ENCODE measurements at places on chromosomes 7 and 10. TPM values are rescaled to one million over a fixed set of nuclear protein-coding genes. Genes with fewer than 3 reads are reported as not detected.
A peak's percentile ranks its signal among the peaks of the same experiment; 100 is the strongest.

Gene OR6B1
- not detected for total RNA-seq

Gene PGAM2
- total RNA-seq, result 946 TPM

GRCh38 chr10:132869621-132870020, 72.7 kb downstream of the CFAP46 start:
- DNase-seq, result no peak

Gene PPP1R17
- not detected for total RNA-seq

DNA sequence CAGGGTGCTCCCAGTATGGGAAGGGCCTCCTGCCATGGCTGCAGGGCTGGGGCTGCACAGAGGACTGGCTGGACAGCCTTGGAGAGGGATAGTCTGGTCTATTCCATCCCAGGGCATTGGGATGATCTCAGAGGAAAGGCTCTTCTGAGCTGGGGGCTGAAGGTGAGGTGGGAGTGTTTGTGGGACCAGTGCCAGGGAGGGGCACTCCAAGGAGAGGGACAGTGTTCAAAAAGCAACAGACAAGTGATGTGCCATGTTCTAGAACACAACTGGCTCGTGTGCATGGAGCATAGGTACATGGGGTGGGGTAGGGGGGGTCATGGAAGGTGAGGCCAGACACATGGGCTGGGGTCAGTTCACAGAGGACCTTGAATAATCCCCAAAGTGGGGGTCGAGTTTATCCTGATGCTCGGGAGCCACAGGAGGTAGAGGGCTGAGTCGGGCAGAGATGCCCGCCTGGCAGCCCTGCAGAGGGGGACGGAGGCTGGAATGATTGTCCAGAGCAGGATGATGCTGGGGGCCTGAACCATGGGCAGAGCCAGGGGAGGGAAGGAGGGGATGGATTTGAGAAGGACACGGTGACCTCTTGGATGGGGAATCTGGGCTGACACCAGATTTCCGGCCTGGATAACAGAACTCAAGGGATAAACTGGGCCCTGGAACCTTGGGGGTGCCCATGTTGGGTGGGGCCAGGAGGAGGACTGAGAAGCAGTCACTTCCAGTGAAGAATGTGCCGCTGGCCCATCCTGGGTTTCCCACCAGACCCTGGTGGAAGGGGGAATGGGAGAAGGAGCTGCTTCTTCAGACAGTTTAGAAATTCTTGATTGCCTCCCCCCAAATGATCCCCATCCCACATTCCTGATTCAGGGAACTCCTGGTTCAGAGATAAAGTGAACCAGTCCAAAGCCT, 50.4 kb downstream of the NEURL1 start:
- DNase-seq, result peak; percentile 7

Gene PPRC1
- 15.7 TPM for total RNA-seq

DNA sequence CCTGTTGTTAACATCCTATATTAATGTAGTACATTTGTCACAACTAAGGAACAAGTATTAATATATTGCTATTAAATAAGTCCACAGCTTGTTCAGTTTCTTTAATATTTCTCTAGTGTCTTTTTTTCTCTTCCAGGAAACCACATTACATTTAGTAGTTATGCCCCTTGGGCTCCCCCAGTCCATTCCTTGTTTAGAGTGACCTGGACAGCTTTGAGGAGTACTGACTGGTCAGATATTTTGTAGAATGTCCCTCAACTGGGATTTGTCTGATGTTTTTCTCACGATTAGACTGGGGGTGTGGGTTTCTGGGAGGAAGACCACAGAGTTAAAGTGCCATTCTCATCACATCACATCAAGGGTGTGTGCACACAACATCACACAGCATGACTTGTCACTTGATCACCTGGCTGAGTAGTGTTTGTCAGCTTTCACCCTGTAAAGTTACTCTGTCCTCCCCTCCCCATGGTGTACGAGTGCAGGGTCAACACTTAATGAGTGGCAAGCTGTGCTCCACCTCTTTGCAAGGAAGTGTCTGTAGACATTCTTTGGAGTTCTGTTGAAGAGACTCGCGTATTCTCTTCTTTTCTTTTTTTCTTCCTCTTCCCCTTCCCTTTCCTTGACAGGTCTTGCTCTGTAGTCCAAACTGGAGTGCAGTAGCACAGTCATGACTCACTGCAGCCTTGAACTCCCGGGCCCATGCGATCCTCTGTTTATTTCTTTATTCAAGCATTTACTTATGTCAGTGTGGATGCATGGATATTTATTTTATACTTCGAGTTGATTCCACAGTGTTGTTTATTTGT, 10.2 kb downstream of the LMTK2 start:
- no peak for DNase-seq

DNA sequence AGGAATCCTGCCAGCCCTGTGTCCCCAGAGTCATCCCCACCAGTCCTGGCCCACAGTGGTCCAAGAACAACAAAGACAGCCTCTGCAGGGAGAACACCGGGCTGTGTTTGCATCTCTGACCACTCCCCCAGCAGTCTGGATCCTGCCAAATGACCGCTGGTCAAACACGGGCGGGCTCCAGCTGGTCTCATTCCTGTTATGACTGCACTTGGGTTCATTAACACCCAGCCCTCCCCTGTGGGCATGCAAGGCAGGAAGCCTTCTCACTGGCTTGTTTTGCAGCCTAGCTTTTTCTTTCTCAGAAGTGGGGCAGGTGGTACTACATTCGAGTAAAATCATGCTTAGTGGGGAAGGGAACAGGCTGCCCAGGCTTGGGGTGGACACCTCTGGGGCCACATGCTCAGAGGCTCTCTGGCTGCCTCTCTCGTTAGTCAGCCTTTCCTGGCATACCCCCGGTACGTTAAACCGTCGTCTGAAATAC, 190.0 kb downstream of the PLXNA4 start:
- peak; percentile 92 for DNase-seq

DNA sequence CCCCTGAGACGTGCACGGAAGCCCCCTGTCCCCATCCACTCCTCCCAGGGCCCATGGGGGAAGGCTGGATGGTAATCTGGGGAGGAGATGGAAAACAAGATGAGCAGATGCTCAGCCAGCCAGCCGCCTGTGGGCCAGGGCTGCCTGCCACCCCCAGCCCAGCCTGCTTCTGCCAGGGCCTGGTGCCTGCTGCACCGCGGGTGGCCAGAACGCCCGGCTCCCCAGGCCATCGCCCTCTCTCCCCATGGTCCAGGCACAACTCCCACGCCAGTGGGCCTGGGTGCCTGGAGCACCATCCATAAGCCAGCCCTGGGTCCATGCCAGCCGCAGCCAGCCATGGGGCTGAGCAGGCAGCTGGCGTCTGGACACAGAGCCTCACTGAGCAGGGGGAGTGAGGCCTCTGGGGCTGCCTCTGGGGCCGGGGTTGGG, 57.2 kb upstream of the ELN start:
- no peak for DNase-seq

- peak; percentile 81 for DNase-seq
Observed at GRCh38 chr7:45563941-45564461, 10.2 kb upstream of the ADCY1 start.

All from right cardiac atrium (tissue), 5 donors.